Pancreas (tissue), 10 donors: ENCODE measurements at places on chromosomes 5 and 9.

DNA sequence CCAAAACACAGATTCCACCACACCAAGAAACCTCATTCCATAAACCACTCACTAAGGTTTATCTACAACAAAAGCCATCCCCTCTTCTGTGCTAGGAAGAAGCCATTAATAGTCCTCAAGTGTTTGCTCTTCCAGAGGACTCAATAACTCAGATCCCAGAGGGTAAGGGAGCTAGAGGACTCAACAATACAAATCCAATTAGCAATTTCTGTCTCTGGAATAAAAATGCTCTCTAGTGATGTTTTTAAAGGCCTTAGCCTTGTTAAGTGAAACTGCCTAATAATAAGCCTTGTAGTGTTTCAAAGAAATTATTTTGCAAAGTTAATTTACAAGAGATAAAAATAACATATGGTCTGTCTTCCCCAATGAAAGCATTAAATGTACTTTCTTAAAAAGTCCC lies 942.4 kb downstream of the CDH12 start:
- DNase-seq, result no peak
- no peaks in the 10 kb centered on the region for H3K4me1 ChIP-seq
- no peak overlapping the region for H3K4me3 ChIP-seq
- H3K27ac ChIP-seq, result no peak overlapping the region
- no peaks in the 10 kb centered on the region for H3K36me3 ChIP-seq
- H3K27me3 ChIP-seq, result no peaks in the 10 kb centered on the region

GRCh38 chr5:54302267-54302687 lies 8.1 kb downstream of the ARL15 start:
- no peak overlapping the region for H3K4me3 ChIP-seq
- H3K27me3 ChIP-seq, result no peaks in the 10 kb centered on the region
- H3K27ac ChIP-seq, result no peak overlapping the region
- no peaks in the 10 kb centered on the region for H3K4me1 ChIP-seq
- H3K36me3 ChIP-seq, result no peaks in the 10 kb centered on the region

DNA sequence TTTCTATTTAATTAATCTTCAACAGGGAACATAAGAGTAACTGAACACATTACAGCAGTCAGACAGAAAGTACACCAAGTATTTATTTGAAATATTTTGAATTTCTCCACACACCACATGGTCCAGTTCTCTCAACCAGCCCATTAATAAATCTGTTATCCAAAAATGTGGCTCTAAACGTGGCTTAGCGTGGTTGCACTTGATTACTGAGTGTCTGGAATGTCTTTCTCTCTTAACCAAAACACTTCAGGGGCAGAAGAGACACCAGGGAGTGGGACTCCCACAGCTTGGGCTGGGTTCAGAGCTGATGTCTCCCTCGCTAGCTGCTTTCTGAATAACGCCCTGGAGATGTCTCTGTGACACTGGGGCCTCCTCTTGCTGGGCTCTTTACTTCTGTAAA lies 52.6 kb upstream of the FANCC start:
- no peak for DNase-seq
- no peaks in the 10 kb centered on the region for H3K36me3 ChIP-seq
- no peaks in the 10 kb centered on the region for H3K4me1 ChIP-seq
- no peak overlapping the region for H3K27ac ChIP-seq
- no peaks in the 10 kb centered on the region for H3K27me3 ChIP-seq
- no peak overlapping the region for H3K4me3 ChIP-seq

DNA sequence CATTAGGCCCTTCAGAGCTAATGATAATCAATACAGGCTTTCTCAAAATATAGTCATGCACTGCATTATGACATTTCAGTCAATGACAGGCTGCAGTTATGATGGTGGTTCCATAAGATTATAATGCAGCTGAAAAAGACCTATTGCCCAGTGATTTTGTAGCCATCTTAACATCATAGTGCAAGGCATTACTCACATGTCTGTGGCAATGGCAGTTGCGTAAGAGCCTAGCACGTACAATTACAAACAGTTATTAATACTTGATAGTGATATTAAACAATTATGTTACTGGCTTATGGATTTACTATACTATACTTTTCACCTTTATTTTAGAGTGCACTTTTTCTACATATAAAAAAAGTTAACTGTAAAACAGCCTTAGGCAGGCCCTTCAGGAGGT lies 214.8 kb downstream of the ISL1 start:
- no peaks in the 10 kb centered on the region for H3K36me3 ChIP-seq
- H3K4me1 ChIP-seq, result no peaks in the 10 kb centered on the region
- H3K27me3 ChIP-seq, result no peaks in the 10 kb centered on the region

GRCh38 chr5:143514616-143515335 lies 111.3 kb upstream of the NR3C1 start:
- no peak overlapping the region for H3K27ac ChIP-seq
- no peak for DNase-seq
- no peaks in the 10 kb centered on the region for H3K36me3 ChIP-seq
- H3K4me1 ChIP-seq, result no peaks in the 10 kb centered on the region
